ENCODE measurements at places on chromosomes 2 and 18.

GRCh38 chr2:195575879-195576401 is 81.1 kb upstream of the SLC39A10 start:
- no peak for DNase-seq

- DNase-seq = no peak
These were observed 16.8 kb upstream of the LPIN1 start for GRCh38 chr2:11729362-11730212.

DNA sequence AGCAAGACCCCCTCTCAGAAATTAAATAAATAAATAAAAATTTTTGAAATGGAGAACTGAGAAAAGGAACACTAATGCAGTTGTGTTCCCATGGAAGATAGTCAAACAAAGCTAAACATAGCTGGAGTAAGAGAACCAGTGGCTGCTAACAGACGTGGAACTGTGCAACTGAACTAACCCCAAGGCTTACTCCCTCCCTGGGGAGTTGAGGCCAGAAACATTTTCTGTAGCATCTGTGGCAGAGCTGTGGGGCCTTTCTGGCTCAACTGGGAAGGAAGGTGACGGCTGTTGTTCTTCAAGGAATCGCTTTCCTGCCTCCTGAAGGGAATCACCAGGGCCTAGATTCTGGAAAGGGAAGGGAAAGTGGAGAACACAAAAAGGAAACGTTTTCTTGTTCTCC is 53.9 kb upstream of the B3GNT2 start:
- no peak for DNase-seq

DNA sequence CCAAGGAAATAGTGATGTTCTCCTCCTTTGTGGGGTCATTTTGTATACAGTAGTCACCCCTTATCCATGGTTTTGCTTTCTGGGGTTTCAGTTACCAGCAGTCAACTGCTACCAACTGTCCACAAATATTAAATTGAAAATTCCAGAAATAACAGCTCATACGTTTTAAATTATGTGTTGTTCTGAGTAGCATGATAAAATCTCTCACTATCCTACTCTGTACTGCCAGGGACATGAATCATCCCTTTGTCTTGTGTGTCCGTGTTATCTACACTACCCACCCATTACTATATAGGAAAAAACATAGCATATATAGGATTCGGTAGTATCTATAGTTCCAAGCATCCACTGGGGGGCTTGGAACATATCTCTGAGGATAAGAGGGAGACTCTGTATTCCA is 120.9 kb upstream of the DCC start:
- DNase-seq = no peak

GRCh38 chr2:55703350-55703749 is 9.7 kb upstream of the PNPT1 start:
- DNase-seq = no peak

DNA sequence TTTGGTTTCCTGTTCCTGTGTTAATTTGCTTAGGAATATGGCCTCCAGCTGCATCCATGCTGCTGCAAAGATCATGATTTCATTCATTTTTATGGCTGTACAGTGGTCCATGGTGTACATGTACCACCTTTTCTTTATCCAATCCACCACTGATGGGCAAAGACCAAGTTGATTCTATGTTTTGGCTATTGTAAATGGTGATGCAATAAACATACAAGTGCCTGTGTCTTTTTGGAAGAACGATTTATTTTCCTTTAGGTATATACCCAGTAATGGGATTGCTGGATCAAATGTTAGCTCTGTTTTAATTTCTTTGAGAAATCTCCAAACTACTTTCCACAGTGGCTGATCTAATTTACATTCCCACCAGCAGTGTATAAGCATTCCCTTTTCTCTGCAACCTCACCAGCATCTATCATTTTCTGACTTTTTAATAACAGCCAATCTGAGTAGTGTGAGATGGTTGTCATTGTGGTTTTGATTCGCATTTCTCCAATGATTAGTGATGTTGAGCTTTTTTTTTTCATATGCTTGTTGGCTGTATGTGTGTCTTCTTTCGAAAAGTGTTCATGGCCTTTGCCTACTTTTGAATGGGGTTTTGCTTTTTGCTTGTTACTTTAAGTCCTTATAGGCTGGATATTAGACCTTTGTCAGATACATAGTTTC is 19.4 kb downstream of the EXOC6B start:
- DNase-seq = no peak

DNA sequence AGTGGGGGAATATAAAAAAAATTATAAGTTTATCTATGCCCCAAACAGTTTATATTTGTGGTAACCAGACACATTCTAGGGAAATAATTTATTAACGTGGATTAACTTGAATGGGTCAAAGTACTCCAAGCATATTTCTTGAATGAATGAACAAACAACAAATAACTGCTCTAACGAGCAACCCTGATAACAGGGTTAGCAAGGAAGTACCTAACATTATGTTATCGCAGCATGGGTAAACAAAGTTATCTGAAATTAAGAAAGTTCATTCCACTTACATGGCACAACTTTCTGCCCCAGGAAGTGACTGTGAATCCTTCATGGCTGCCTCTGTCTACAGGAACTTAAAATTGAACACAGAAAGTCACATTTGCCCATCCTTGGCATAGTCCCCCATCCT is 812.9 kb upstream of the ACVR2A start:
- no peak for DNase-seq

DNA sequence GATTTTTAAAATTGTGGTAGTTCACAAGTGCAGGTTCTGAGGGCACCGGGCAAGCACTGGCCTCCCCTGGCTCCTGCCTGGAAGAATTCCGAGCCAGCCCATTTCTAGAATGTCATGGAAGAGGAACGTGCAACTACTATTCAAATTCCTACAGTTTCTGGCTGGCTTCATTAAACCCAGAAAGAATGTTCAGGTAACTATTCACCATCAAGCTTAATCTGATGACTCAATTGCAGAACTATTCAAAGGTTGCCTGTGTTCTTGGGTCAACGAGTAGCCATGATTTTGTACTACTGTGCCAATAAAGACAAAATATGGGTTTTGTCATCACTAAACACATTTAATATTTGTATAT is 14.3 kb upstream of the MFF start:
- DNase-seq = no peak

GRCh38 chr2:132617989-132618388 is 52.0 kb downstream of the LYPD1 start:
- no peak for DNase-seq

- peak; percentile 35 for DNase-seq
These were observed at the start of gene RAB11FIP5 for GRCh38 chr2:73112913-73113854. Gene RAB11FIP5 (minus strand): TSS chr2:73112948. CDS start chr2:73112777, 171 bp downstream.

- DNase-seq = no peak
These were observed 1529.5 kb downstream of the LRP1B start for GRCh38 chr2:140601342-140601741.

DNA sequence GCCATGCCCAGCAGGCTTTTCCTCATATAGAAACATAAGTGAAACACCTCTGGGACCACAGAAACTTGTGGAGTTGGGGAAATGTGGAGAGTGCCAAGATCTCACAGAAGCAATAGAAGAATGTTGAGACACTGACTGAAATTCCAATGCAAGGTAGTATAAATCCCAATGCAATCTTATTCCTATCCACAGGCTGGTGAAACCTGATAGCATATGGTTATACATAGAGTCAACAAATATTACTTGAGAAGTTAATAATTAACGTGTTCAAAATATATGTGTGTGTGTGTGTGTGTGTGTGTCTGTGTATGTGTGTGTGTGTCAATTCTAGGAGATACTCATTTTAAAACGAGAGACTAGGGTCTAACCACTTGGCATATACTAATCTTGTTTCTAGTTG is 776.8 kb upstream of the ACVR2A start:
- no peak for DNase-seq

- no peak for DNase-seq
These were observed 22.5 kb upstream of the CDKL4 start for GRCh38 chr2:39266139-39266805.

GRCh38 chr2:43787895-43788294 is 14.1 kb downstream of the DYNC2LI1 start:
- no peak for DNase-seq

DNA sequence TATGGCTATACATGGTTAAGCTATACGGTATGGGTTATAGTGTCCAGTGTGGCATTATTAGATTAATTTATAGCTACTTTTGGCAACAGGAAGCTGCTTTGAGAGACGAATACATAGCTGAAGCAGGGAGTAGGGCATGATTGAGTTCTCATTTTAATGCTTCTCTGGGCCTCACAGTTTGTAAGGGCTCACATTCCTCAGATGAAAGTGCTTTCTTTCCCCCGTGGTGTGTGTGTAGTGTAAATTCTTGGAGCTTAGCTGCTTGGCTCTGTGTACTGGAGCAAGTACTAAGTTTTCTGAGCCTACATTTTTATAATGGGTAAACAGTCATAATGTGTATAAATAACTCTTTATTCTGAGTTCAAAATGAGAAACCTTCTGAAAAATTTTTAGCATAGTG is 173.7 kb downstream of the PTPRM start:
- peak; percentile 9 for DNase-seq

DNA sequence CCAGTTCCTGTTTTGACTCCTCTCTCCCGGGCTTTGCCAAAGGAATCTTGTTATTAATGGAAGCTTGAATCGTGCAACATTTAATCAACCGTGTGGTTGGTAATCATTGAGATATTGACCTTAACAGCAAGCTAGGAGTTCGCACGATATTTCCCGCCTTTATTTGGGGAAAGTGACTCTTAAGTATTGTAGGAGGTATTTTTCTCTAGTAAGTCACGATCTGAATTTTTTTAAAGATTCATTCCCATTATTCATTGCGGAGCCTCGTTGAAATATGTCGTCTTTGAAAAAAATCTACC is 663 bp downstream of the NUP35 start:
- DNase-seq = no peak

DNA sequence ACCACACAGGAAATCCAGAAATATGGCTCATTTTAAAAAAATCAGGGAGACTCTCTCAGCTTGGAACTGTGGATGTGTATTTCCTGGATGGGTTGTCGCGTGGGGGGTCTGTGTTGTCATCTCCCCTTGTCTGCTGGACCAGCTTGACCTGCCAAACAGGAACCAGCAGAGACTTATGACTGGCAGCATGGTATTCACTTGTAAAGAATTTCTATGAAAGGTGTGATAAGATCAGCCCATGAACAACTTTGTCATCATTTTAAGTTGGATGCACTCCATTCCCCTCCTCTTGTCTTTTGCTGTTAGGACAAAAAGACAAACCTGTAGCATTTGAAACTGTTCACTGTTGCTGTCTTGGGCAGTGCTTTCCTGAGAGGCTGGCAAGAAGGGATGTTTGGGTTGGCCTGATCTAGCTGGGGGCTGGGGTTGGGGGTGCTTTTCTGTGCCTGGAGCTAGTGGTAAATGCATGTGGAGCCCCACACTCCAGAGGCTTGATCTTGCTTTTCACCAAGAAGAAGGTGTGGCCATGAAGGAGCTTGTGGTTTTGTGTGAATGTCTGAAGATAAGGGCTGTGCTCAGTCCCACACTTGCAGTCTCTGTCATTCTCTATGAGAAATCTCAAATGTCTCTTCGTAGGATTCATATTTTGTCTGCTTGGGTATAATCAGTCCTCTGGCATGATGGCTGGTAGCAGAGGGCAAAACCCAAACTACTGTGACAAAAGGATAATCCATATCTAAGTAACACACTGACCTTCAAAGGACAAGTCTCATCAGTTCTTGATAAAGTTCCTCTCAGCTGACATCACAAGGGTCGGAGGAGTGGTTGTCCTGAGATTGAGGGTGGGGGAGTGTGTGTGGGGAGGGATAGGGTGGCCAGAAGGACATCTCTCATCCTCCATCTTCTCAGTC is 39.0 kb downstream of the RALB start:
- DNase-seq = no peak

- DNase-seq = no peak
These were observed 77.7 kb upstream of the APCDD1 start for GRCh38 chr18:10376731-10377130.

- no peak for DNase-seq
These were observed 210.4 kb upstream of the BOD1L2 start for GRCh38 chr18:56936457-56936856.

DNA sequence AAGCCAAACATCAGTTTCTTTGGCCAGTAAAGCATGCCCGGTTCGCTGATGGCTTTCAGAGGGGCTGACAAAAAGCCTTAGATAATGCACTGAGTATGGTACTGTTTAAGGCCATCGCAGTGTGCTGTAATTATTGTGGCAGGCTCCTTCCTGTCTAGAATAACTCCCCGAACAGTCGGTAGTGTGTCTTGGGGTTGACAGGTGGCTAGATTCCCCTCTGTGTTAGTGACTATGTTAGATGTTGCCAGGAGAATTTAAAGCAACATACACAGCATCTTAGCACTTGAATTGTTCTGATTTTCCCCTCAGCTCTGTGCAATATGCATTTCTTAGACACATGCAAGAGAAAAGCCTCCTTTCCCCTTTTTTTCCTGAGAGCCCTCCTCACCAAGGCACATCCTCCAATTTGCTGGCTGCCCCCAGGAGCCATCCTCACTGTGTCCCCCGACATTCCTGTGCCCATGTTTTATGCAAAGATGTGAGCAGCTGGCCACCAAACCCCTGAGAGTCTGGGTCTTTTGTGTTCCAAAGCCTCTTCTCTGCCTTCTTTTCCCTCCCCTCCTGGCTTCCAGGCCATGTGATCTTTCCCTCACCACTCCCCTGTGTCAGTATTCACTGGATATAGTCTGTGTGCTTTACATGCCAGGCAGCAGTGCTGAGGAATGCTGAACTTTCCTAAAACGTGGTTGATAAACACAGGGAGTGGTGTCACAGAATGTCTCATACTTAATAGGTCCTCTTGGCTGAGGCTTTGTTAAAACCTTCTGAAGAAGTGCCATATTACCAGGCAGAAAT is 331.5 kb downstream of the HRH4 start:
- DNase-seq = peak; percentile 19

DNA sequence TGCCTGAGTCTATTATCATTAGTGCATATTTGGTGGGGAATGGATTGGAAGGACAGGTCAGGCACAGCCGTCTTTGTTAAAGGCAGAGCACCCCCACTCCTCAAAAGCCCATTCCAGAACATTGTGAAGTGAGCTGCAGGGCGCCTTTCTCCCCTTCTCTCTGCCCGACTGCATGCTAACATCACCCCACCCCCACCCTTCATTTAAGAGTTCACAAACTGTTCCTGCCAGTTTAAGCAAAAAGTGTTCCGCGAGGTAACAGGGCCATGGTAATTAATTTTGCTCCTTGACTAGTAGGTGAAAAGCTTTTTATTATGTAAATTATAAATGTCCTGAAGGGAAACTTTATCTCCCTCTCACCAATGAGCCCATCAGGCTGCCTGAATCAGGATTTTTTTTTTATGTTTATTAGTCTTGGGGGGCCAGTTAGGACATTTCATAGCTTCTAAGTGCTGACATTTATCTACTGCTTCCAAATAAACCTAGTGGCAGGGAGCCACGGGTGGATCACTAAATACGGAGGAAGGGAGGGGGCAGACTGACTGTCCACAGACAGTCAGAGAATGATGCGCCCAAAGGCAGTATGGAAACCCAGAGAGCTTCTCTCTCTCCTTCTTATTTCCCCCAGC is 99.4 kb downstream of the FTCDNL1 start:
- no peak for DNase-seq

GRCh38 chr2:239952665-239953417 is 72.3 kb downstream of the NDUFA10 start:
- DNase-seq = no peak

- DNase-seq = no peak
These were observed 35.2 kb downstream of the UNC50 start for GRCh38 chr2:98643496-98644100.

All from spinal cord (tissue), 10 donors.